ENCODE measurements at places on chromosomes 12 and 14.
A peak's percentile ranks its signal among the peaks of the same experiment; 100 is the strongest.

GRCh38 chr12:57474430-57474829 is 5.2 kb downstream of the ARHGAP9 start:
- DNase-seq, result no peak

- DNase-seq, result no peak
These were observed 14.4 kb downstream of the AREL1 start for GRCh38 chr14:74698465-74698864.

DNA sequence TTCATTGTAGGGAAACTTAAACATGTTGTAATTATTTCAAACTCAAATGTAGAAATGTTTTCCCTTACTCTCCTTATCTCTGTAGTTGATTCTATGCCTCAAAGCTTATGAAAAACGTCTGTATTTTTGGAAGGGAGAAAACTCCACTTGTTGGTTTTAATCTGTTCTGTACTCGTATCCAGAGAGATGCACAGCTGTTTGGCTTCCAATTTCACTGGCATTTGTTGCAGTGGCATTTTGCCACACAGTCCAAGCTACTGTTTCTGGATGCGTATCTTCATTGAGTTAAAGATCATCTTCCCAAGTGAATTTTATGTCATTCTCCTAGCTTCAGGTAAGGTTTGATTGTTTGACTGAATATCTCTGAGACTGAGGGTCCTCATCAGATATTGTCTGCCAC is 481.4 kb downstream of the TRHDE start:
- DNase-seq, result no peak

DNA sequence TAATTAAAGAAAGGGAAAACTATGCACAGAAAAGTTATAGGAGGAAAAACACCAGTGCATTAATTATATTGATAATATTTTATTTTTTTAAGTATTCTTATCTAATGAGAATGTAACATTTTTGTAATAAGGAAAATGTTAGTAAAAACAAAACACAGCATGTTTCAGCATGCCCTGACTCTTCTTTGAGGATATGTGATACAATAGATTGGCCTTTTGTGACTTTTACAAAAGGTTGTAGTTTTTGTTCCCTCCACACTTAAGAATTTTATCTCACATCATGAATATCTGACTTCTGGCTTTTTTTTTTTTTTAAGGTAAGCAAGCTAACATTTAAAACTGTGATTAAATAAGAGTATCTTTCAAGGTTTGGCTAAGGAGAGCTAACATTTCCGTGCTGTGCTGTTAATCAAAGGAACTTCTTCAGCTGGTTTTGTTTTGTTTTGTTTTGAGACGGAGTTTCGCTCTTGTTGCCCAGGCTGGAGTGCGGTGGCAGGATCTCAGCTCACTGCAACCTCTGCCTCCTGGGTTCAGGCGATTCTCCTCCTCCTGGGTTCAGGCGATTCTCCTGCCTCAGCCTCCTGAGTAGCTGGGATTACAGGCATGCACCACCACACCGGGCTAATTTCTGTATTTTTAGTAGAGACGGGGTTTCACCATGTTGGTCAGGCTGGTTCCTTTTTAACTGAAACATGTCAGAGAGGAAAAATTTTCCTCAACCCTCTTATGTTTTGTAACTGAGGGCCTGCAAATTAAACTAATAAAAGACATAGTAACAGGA is 30.8 kb upstream of the RESF1 start:
- DNase-seq, result no peak

DNA sequence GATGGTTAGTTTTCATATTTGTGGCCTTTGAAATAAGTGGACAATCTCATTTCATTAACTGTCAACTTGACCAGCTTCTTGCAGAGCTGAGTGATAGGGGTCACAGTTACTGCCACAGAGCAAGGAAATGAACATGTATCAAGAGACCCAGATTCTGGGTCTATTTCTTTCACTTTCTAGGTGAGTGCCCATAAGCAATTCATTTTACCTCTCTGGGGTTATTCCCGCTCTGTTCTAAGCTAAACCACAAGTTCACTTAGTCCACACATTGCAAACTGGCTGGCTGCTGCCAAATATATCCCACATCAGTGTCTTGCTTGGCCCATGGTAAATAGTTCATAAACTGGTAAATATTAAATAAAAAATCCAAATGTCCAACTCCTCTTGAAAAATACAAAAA is 29.9 kb downstream of the GPHB5 start:
- no peak for DNase-seq

DNA sequence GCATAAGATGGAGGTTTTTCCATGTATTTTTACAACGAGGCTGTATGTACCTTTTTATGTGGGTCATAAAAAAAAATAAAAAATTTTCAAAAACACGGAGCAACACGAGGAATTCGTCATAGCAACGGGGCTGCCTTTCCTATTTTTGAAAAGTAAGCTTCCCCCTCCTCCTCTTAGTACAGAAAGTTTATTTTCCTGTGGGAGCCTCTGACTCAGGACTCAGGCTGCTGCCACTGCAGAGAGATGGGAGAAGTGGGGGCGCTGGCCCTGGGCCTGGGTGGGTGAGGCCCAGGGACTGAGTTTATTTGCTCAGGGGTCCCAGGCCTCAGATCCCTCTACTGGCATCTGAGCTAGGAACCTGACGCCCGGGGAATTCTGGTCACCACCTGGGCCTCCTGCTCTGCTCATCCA is 10.2 kb upstream of the CMKLR1 start:
- DNase-seq, result no peak

DNA sequence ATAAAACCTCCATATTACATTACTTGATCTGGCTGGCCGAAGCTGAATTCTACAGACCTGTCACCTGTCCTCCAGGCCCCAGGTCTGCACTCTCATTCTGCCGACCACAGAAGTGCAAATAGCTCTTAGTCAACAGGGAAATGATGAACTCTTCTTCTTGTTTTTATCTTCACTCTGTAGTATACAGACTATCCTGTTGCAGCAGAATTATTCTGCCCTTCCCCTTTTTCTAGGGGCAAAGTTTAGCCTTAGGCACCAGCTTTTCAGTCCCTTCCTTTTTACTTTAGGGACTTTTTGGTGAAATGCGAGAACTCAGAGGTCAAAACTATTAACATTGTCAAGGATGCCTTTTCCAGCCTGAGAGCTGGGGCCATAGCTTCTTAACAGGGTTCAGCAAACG is 229.6 kb upstream of the EGLN3 start:
- DNase-seq, result no peak

DNA sequence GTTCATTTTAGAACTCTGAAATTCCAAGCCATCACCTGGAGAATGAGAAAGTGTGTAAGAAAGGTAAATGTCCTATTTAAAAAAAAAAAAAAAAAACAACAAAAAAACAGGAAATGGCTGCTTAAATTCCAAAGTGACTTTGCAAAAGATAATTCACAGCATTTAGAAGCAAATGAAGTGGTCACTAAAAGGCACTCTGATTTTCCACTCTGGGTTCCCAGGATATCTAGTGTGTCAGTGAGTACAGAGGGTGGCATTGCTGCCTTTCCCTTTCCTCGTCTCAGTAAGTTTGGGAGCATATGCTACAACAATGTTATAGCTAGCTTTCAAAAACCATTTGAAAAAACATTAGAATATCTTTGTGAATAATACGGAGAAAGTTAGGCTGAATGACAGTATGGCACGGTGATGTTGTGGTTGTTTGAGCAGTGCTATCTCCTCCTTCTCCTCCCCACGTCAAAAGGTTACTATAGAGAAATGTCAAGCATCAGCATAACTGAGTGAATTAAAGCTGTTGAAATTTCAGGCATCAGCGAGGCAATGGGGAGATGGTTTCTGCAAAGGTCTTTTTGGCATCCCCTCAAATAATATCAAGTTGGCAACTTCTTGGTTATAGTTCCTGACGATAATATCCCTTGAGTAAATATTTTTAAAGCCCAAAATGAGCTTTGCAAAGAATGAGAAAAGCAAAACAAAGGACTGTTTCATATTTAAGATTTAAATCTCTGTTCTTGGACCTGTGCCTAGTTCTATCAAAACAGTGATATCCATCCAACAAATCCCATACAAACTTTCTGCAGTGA is 164.5 kb upstream of the E2F7 start:
- DNase-seq, result no peak

GRCh38 chr12:67625004-67625403 is 23.5 kb upstream of the DYRK2 start:
- no peak for DNase-seq

- DNase-seq, result no peak
These were observed 172.8 kb upstream of the LMNTD1 start for GRCh38 chr12:25725931-25726330.

GRCh38 chr14:61706096-61706690 is 10.9 kb downstream of the HIF1A start:
- no peak for DNase-seq

- no peak for DNase-seq
These were observed 908.5 kb upstream of the ATXN7L3B start for GRCh38 chr12:73629171-73629570.

DNA sequence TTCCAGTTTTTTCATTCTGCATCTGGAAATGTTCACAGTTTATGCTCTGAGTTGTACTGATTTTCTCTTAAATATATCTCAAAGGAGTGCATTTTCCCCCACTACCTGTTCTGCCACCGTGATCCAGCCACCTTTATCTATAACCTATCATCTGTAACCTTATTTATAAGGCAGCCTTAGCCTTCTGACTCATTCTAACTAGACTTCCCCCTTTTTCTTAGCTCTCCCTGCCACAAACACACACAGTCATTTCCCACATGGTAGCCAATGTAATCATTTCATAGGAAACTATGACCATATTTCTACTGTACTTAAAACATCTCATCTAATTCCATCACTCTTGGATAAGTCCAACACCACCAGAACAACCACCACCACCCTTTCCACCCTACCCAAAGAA is 10.8 kb upstream of the GYS2 start:
- DNase-seq, result peak; percentile 1

DNA sequence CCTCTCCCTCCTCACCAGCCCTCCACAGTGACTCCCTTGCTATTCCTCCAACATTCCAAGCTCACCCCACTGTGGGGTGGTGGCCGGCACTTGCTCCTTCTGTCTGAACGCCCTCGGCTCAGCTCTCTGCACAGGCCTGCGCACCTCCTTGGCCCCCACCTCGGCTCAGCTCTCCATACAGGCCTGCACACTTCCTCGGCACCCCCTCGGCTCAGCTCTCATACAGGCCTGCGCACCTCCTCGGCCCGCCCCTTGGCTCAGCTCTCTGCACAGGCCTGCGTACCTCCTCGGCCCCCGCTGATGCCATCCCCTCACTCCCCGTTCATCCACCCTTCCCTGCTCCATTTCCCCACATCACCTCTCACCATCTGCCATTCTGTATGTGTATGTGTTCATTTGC is 332.7 kb upstream of the FKBP4 start:
- DNase-seq, result no peak

DNA sequence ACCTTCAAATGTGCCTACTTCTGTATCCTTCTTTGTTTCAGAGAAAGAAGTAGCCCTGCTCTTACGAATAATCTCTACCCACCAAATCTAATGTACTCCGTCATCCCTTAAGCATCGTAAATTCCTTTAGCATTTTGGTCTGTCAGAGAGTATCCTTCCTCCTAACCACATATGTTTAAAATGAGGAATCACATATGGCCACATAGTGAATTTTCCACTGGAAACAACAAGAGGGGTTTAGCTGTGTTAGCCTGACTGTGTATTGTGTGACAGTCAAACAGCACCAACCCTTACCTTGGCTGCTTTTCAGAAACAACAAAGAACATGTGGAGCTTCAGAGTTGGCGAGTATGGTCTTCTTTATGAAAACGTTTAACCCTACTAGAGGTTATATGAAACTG is 5.5 kb downstream of the LUM start:
- no peak for DNase-seq

DNA sequence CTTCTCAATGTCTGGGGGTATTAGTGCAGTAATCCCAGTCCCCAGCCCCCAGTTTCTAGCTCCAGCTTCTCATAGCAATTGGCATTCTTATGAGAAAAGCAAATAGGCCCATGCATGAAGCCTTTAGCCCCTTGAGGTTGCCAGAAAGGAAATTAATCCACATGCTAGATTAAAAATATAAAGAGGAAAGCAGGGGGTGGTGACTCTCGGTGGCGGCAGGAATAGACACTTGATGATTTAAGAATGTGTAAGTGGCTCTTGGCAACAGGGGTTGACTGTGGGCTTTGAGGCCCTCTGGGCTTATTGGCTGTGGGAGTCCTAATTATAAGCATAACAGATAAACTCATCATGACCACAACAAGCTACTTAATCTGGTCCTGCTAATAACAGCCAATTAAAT is 1367.3 kb upstream of the FLRT2 start:
- no peak for DNase-seq

All from stimulated activated CD8-positive, alpha-beta memory T cell treated with anti-CD3 and anti-CD28 coated beads, Interleukin-12 subunit alpha, Interleukin-12 subunit beta, amount 100 ng/mL, for 1 hour (primary cell).